ENCODE measurements at places on chromosomes 3 and 15.

DNA sequence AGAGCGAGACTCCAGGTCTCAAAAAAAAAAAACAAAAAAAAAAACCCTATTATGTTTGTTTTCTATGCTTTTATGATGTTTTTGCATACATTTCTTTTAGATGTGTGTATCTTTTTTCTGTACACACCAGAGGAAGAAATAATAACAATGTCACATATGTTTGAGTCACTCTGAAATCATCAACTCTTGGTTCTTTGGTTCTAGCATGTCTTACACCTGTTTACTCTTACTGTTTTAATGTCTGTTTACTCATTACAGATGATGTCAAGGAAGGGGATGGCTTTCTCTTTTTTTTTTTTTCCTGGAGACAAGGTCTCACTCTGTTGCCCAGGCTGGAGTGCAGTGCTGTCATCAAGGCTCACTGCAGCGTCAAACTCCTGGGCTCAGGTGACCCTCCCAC is 24.1 kb downstream of the RHOA start:
- peak; percentile 64 for DNase-seq

DNA sequence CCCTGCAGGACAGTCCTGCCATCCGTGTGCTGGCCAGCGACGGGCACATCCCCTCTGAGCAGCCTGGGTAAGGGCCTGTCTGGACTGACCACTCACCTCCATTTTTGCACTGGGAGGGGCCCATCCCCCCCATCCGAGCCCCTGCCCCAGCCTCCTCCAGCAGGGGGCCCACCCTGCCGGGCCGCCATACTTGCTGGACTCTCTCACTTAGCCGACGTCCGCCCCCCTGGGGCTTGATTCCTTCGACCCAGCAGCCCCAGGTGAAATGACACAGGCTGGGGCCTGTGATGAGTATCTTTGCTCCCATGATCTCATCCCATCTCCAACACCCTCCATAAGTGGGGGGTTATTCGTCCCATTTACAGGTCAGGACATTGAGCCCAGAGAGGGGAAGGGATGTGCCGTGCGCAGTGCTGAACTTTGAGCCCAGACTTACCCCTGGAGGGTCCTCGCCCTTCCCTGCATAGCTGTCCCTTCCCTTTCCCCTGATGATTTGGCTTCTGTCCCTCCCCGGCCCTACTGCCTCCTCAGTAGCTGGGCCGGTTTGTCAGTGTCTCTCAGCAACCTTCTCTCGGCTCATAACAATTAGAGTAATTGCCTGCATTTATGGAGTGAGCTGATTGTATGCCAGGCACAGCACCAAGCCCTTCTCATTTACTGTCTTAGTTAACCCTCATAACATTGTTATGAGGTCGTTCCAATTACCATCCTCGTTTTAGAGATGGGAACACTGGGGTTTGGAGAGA is 4.2 kb downstream of the LMAN1L start:
- no peak for DNase-seq

- DNase-seq: no peak
These were observed 90.8 kb upstream of the FGF12 start for GRCh38 chr3:192818126-192818525.

GRCh38 chr3:168598250-168598649 is 502.5 kb upstream of the GOLIM4 start:
- DNase-seq: peak; percentile 1

- no peak for DNase-seq
These were observed 13.4 kb upstream of the STRA6 start for GRCh38 chr15:74215958-74216357.
